Effector CD4-positive, alpha-beta T cell (primary cell): ENCODE measurements at places on chromosomes 2 and 18.

- DNase-seq = no peak
These were observed 62.7 kb upstream of the GATA6 start for GRCh38 chr18:22106536-22107292.

DNA sequence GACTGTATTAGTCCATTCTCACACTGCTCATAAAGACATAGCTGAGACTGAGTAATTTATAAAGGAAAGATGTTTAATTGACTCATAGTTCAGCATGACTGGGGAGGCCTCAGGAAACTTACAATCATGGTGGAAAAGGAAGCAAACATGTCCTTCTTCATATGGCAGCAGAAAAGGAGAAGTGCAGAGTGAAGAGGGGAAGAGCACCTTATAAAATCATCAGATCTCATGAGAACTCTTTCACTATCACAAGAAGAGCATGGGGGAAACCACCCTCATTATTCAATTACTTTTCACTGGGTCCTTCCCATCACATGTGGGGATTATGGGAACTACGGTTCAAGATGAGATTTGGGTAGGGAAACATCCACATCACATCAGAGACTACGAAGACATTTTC lies 43.0 kb upstream of the CAVIN2 start:
- no peak for DNase-seq

GRCh38 chr18:25189391-25190185 lies 162.4 kb downstream of the ZNF521 start:
- no peak for DNase-seq

- DNase-seq = peak; percentile 43
These were observed 20.9 kb upstream of the DNMT3A start for GRCh38 chr2:25362434-25363145.

DNA sequence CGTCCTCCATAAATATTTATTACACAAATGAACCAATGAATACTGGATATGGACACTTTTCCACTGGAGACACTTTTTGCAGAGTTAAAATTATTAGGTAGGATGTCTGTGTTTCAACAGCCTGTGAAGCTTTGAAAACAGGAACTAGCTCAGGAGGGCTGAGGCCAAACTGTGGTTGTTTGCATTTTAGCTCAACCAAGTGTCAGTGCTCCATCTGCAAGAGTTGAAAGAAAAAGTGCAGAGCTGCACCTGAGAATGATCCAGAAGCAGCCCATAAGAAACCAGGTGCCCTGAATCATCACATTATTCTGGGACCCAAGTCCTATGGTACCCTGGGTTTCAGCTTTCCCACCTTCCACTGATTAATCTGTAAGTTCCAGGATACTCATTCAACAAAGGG lies 180.4 kb downstream of the TRIB2 start:
- DNase-seq = no peak

DNA sequence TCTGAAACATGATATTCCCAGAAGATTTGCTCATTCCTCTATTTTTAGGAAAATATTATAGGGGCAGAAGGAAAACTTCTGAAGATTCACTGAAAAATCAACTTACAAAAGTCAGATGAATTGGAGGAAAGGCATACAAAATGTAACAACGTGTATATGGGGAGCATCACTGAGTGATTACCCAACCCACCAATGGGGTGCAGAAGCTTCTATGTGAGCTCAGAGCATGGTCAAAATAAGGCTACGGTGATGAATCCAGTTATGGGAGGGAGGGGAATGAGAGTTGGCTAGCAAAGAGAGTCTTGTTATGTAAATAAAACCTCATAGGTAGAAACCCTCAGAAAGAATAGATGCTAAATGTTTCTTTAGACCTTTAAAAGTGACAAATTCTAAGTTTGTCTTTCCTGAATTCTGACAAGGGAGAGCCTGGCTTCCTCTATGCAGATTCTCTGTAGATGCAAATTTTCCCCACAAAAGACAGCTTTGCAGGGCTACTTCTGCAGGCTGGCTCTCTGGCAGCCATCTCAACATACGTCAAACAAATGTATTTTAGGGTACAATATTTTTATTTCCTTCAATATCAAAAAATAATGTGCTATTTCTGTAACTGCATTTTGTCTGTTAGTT lies 171.4 kb upstream of the NDUFV2 start:
- DNase-seq = no peak

- DNase-seq = no peak
These were observed 30.3 kb downstream of the MOGAT1 start for GRCh38 chr2:222701721-222702131.

DNA sequence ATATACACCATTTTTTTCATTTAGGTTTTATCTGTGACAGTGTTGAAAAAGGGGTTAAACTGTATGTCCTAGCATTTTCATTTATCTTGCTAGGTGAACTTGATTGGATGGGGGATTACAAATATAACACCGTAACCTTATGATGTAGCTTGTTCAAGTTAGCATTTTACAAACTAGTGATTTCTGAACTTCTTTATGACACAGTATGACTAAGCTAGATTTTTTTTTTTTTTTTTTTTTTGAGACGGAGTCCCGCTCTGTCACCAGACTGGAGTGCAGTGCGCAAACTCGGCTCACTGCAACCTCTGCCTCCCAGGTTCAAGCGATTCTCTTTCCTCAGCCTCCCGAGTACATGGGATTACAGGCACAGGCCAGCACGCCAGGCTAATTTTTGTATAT lies 47.1 kb downstream of the KCMF1 start:
- no peak for DNase-seq

- no peak for DNase-seq
These were observed 42.4 kb downstream of the LRRFIP1 start for GRCh38 chr2:237669628-237670392.

DNA sequence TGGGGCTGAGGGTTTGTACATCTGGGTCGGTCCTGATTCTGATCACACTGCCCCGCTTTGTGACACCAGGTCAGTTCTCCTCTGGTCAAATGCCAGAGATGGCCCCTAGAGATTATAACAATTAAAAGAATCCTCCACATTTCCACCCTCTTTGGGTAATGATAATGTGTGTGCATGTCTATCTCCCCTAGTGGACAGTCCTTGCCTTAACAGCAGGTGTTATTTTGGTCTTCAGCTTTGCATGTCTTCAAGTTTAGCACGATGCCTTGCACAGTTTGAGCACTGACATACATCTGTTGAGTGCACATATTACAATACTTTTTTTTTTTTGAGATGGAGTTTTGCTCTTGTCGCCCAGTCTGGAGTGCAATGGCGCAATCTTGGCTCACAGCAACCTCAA lies 25.7 kb upstream of the COX7A2L start:
- no peak for DNase-seq

DNA sequence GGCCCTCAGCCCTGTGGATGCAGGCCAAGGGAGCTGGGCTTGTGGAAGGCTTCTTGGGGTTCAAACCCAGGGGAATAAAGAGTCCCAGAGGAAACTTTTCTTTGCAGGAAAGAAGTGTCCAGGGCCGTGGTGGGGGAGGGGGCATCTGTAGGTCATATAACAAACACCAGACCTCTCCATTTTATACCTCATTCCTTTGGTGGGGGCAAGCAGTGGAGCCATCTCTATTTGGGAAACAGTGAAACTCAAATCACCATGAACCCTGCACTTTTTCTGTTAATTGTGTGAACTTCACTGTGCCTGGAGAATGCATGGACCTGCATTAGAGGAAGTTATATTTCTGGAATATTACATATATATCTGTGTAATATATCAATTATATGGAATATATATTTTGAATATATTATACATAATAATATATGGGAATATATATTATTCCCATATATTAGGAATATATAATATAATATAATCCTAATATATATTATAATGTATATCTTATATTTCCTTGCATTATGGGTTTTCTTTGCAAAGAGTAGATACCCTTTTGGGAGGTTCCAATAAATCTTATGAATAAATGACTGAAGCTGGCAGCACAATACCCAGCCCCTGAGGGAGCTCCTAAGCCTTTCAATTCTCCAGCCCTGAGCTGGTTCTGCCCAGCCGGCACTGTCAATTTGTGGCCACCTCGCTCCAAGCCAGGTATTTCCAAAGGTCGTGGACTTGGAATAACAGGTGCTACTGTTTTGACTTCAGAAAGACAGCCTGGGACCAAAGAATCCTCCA lies 97.7 kb upstream of the PKDCC start:
- DNase-seq = no peak

DNA sequence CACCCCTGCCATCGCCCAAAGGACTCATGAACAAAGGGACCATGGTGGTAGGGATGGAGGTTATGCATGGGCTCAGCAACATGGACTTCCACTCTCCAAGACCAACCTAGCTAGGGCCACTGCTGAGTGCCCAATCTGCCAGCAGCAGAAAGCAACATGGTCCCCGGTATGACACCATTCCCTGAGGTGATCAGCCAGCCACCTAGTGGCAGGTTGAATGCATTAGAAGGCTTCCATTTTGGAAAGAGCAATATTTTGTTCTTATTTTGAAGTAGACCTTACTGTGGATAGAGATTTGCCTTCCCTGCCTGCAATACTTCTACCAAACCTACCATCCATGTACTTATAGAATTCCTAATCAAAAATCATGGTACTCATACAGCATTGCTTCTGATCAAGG lies 99.8 kb downstream of the METTL4 start:
- no peak for DNase-seq

- DNase-seq = no peak
These were observed 5.7 kb downstream of the SMC6 start for GRCh38 chr2:17747684-17748452.

DNA sequence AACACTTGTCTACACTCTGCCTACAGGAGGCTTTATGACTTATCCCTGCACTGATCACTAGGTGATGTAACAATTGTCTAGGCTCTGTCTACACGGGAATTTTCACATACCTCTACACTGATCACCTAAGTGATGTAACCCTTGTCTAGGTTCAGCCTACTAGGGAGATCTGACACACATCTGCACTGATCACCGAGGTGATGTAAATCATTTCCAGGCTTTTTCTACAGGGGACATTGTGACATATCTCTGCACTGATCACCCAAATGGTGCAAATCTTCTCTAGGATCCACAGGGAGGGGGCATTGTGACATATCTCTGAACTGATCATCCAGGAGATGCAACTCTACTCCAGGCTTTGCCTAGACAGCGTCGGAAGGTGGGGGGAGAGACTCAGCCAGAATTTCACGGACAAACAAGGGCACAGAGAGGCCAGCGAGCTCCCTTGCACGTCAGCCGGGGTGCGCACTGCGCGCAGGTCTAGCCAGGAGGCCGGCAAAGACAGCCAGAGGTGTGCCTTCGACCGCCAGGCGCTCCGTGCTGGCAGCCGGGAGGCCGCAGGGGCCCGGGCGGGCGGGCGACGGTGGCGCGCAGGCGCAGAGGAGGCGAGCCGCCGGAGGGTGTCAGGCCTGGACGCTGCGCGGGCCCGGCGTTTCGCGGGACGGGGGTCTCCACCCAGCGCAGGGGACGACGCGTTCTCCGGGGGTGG lies 46.9 kb upstream of the USP14 start:
- peak; percentile 58 for DNase-seq

DNA sequence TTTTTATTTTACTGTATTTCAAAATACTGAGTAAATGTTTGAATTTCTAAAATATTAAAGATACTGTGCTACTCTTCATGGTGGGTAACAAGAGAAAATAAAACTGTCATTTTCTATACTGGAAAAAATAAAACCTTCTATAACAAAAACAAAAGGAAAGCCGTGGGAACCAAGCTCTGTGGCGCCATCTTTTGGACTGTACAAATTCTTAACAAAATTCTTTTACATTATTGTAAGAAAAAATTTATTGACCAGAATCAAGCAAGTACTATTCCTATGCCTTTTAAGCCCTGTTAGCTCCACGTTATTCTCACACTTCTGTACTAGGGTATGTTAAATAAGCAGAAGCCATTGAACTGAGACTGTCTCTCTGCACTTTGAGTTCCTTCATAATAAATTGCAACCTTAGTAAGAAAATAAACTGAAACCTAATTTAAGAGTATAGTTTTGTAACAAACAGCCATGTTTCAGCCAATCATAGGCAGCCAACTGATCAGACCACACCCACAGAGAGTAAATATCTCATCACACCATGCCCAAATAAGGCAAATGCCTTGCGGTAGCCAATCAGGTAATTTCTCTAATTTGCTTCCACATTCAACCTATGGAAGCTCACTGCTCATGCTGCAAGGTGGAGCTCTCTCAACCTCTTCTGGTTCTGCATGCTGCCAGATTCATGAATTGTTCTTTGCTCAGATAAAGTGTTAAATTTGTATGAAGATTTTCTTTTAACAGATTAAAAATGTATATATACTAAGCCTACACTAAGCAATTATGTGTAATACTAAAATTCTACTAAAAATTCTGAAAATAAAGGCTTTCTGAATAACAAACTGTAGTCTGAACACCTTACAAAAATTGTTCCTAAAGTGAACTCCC lies 42.2 kb downstream of the HIBCH start:
- no peak for DNase-seq

GRCh38 chr2:33489835-33490431 lies 13.5 kb downstream of the RASGRP3 start:
- DNase-seq = no peak

DNA sequence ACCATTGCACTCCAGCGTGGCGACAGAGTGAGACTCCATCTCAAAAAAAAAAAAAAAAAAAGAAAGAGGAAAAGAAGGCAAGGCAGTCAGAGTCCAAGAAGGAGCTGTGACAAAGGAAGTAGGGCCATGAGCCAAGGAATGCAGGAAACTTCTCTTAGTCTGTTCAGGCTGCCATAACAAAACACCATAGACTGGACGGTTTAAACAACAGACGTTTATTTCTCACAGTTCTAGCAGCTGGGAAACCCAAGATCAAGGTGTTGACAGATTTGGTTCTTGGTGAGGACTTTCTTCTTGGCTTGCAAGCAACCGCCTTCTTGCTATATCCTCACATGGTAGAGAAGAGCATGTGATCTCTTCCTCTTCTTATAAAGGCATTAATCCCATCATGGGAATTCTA lies 13.1 kb upstream of the SUMO1 start:
- DNase-seq = no peak

- DNase-seq = no peak
These were observed 81.5 kb downstream of the ACOXL start for GRCh38 chr2:110813896-110814295.

DNA sequence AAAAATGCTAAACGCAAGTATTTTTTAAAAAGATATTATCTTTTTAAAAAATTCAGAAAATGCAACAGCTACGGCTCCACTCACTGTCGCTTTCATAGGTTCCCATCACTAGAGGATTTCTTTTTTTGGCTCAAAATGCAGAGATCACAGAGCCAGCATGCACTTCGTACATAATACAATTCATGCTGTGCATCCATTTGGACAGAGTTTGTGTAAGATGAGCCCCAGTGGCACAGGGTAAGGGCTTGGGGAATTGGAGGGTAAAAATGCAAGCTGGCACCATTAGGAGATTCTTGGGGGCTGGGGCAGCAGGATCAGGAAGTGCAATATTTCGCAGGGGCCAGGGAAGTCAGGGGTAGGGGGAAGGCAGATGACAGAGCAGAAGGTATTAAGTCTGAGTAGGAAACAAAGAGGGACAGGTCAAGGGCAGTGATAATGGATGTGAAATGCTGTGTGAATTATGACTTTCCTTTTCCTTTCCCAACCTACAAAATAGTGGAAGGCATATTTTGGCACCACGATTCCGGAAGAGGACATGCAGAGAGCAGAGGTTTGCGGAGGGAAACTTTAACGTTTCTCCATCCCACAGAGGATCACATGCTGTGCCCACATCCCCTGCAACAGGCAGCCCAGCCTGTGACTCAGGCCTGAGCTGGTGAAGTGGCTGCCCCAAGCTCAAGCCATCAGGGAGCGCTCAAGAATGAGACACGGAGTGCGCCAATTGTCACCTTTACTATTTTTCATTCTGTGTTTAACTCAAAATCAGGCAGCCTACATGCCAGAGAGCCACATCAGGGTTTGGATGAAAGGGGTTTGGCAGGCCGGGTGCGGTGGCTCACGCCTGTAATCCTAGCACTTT lies 4.7 kb downstream of the CAPG start:
- DNase-seq = peak; percentile 54

- DNase-seq = no peak
These were observed 48.3 kb downstream of the THUMPD2 start for GRCh38 chr2:39730685-39731302.
